Astrocyte of the spinal cord (primary cell): ENCODE measurements at places on chromosomes 4 and X.

GRCh38 chrX:130726661-130727060, 176.3 kb downstream of the ENOX2 start:
- peak; percentile 57 for DNase-seq

- DNase-seq, result no peak
These were observed 231.7 kb downstream of the C4orf33 start for GRCh38 chr4:129327637-129328036.

GRCh38 chr4:151665022-151665784, 95.6 kb downstream of the GATB start:
- no peak for DNase-seq

DNA sequence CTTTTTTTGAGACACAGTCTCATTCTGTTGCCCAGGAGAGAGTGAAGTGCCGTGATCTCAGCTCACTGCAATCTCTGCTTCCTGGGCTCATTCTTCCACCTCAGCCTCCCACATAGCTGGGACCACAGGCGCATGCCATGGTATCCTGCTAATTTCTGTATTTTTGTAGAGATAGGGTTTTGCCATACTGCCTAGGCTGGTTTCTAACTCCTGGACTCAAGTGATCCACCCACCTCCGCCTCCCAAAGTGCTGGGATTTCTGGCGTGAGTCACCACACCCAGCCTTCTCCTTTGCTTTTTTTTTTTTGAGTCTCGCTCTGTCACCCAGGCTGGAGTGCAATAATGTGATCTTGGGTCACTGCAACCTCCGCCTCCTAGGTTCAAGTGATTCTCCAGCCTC, 94.1 kb downstream of the PDS5A start:
- DNase-seq, result peak; percentile 6

GRCh38 chrX:128664211-128664610, 612.0 kb upstream of the ACTRT1 start:
- DNase-seq, result no peak

DNA sequence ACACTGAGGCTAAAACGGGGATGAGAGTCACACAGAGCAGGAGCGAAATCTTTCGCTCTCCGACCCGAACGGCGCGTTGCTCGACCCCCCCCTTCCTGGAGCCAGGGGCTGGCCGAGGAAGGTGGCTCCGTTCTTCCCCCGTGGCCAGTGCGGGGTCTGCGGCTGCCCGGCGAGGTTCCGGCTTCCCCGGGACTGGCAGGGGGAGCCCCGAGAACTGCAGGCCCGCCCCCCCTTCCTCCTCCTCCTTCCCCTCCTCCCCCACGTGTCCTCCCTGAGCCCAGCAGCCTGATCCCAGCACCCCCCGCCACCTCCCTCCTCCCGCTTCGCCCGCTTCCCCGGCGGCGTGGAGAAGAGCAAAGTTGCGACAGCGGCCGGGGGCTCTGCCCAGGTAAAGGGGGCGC, 2.4 kb upstream of the BCORL1 start:
- DNase-seq, result no peak

DNA sequence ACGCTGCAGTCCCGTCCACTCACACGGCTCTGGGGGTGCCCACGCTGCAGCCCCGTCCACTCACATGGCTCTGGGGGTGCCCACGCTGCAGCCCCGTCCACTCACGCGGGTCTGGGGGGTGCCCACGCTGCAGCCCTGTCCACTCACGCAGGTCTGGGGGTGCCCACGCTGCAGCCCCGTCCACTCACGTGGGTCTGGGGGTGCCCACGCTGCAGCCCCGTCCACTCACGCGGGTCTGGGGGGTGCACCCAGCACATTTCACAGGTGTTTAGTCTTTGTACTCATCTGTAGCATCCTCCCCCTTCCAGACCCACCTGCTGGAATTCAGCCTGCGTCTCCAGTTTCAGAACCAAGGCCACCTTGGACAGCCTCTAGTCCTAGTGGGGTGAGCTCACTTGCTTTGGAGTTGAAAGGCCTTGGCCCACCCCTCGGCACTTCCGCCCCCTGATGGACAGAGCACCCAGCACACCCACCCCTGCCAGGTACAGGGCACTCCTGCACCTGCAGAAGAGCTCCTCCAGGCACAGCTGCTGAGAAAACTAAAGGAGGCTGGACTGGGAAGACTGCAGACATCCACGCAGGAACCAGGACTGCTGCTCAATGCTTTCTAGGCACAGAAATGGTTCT, 73.0 kb downstream of the ABLIM2 start:
- no peak for DNase-seq

DNA sequence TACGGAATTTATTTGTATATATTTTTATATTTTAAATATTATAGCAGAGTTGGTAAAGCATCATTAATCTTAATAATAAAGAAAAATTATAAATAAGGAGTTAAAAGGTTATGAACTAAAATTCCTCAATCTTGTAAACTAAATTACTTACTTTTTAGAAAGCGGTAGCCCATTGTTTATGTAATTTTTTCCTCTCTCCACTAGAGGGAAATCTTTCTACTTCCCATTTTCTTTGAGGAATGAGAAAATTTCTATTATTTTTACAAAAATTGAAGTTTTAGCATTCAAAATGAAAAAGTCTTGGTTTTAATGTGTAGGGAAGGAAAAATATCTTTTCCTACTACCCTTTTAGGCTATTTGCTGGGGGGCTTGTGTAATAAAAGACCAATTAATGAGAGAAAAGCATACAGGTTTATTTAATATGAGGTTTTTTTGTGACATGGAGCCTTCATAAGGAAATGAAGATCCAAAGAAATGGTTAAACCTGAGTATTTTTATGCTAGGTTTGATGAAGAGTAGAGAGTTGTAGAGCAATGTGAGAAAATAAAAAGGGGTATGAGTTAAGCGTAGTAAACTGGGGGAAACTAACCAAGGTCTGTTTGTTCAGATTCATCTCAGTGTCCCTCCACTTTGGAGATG, 68.7 kb upstream of the ADAD1 start:
- DNase-seq, result peak; percentile 13

- DNase-seq, result peak; percentile 77
These were observed 203.2 kb downstream of the PTTG2 start for GRCh38 chr4:38163216-38164006.

DNA sequence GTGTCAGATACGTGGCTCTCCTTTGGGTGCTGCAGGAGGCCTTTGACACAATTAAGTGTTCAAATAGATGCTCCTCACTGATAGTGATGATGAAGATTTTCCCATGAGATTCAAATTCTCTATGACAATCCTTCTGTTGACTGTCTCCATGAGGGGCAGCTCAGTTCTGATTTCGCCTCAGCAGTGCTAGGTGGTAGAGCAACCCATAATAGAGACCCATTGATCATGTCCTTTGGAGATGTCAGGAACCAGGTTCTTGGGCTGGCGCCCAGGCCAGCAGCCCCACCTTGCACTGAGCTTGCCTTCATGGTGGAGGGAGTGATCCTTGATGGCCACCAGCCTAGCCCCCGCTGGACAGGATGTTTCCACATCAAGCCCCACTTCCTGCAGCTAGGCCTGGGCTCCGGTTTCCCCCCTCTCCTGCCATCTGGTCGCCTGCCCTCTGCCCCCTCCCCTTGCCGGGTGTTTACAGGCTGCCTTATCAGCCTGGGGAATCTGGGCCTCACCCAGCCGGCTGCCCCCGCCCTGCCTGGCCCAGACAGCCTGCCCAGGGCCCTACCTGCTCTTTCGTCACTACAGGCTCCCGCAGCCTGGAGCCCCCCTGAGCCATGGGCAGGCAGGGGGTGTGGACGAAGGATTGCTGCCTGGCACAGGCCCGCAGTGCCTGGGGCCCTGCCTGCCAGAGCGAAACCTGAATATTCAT, 12.6 kb downstream of the ELF4 start:
- no peak for DNase-seq

GRCh38 chr4:13777341-13777740, 149.8 kb upstream of the BOD1L1 start:
- DNase-seq, result peak; percentile 30

DNA sequence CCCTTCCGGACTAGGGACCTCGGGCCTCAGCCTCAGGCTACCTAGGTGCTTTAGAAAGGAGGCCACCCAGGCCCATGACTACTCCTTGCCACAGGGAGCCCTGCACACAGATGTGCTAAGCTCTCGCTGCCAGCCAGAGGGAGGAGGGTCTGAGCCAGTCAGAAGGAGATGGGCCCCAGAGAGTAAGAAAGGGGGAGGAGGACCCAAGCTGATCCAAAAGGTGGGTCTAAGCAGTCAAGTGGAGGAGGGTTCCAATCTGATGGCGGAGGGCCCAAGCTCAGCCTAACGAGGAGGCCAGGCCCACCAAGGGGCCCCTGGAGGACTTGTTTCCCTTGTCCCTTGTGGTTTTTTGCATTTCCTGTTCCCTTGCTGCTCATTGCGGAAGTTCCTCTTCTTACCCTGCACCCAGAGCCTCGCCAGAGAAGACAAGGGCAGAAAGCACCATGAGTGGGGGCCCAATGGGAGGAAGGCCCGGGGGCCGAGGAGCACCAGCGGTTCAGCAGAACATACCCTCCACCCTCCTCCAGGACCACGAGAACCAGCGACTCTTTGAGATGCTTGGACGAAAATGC, at the start of gene WAS:
TSS of gene WAS (plus strand) at position 389 of the 572 bp plus-strand sequence. CDS start at position 444, 55 bp downstream.
- no peak for DNase-seq

DNA sequence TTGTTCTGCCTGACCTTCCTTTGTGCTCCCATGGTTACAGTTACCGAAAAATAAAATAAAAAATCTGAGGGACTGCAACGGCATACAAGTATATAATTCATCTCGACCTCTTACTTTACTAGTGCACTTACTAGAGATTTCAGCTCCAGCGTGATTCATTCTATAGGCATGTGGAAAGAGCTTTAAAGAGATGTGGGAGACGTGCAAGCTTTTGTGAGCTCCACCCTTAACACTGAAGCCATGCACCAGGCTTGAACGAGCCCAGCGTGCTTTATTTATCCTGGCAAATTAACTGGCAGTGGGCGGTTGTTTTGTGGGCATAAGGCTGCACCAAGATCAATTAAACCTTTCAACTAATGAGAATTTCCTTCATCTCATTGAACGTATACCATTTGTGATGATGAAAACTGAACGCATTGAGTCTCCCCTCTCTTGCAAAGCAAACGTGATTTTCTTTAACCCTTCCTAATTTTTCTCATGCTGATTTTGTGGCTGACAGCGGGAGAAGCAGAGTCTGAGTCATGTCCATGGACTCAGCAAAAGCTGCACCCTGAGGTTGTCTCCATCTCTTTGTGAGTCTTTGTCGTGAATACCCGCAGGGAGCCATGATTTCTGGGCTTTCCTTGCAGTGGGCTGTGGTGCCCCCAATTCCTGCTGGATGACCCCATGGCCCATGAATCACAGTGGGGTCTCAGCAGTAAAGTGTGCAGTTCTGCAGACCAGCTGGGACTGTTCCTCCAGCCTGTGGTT, 60.1 kb downstream of the MXRA5 start:
- peak; percentile 96 for DNase-seq

GRCh38 chrX:17814557-17814956, 46.5 kb downstream of the RAI2 start:
- peak; percentile 50 for DNase-seq

DNA sequence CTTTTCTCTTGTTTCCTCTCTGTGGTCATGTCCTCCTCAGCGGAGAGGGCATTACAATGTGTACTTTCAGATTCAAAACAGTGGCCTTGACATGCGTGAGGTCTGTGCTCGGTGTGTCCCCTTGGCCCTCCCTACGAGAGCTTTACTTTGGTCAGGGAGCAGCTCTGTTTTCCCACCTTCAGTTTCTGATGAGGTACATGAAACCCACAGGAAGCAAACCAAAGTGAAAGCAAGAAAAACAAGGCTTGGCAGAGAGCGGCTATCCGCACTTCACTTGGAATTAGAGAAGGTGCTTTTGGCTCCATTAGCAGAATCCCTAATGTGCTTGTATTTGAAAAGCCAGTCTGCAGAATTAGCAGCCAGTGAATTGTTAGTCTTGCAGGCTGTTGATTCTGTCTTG, 19.5 kb upstream of the BOD1L1 start:
- DNase-seq, result no peak

- DNase-seq, result peak; percentile 29
These were observed at the start of gene ANOS1 for GRCh38 chrX:8731559-8732395. Gene ANOS1, minus strand, starts transcription at chrX:8732137. Its CDS starts 101 bp downstream, at chrX:8732036.

DNA sequence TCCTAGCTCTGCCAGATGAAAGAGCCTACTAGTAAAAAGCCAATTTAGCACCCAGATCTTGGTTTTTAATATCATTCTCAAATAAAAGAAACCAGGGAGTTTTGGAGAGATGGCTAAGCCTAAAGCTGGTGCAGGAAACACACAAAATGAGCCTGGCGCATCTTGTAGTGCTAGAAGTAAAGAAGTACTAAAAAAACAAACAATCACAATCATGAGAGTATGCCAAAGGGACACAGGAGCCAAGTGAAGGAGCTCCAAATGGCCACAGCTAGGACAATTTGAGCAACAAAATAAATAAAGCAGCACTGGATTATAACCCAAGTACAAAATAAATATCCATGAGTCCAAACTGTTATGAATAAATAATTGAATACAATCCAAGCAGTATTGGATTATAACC, 37.8 kb upstream of the HCCS start:
- DNase-seq, result no peak

DNA sequence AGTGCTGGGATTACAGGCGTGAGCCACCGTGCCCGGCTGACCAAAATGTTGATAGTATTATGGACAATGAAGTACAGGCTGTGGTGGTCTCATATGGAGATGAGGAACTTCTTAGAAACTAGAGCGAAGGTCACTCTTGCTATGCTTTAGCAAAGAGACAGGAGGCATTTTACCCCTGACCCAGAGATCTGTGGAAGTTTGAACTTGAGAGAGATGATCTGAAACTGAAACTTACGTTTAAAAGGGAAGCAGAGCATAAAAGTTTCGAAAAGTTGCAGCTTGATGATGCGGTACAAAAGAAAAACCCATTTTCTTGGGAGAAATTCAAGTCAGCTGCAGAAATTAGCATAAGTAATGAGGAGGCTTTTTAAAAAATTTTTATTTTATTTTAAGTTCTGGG, 8.5 kb upstream of the CTAG2 start:
- DNase-seq, result no peak

DNA sequence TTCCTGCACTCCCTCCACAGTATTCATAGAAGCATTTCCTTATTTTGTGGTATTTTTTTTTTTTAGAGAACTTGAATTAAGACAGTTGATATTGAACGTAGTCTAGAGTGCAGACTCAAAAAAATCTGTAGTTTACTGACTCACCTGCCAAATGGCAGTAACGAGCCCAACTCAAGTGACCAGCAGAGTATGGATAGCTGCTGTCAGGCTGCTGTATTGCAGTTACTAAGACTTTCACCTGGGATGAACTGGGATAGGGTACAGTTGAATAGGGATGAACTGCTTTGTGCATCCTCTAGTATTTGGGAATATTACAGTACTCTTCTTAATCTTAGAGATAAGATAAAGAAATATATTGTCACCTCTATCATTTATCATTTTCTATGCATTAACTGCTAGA, 7.0 kb upstream of the SLC7A11 start:
- DNase-seq, result no peak

- no peak for DNase-seq
These were observed 323.7 kb downstream of the STK32B start for GRCh38 chr4:5374994-5375393.

GRCh38 chr4:54525602-54526001, 132.2 kb upstream of the KIT start:
- peak; percentile 72 for DNase-seq

DNA sequence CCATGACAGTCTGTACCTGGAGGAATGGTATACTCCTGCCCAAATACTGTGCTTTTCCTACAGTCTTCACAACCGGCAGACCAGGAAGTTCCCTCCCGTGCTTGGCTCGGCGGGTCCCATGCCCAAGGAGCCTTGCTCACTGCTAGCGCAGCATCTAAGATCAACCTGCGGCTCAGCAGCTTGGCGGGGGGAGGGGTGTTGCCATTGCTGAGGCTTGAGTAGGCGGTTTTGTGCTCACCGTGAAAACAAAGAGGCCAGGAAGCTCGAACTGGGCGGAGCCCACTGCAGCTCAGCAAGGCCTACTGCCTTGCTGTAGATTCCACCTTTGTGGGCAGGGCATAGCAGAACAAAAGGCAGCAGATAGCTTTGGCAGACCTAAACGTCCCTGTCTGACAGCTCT, 152.7 kb downstream of the TEX11 start:
- no peak for DNase-seq
